ENCODE measurements at places on chromosomes 11 and 22.
A peak's percentile ranks its signal among the peaks of the same experiment; 100 is the strongest.

DNA sequence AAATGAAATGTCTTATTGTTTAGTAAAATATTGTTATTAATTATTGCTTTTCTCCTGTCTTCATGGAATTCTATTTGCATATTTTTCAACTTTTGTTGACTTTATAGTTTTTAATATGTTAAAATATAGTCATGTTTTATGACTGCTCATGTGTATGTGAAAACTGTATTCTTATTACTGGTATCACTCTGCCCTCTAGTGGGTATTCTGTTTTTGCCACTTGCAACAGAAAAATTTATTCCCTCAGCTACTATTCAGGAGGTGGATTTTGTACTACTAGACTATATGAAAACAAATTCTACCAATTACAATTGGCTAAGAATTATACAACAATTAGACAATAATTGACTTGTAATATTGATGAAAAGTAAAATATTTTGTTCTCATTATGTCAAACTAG lies 45.0 kb downstream of the OR4C6 start:
- no peak for DNase-seq

GRCh38 chr11:94519478-94520084 lies 7.3 kb downstream of the C11orf97 start:
- no peak for DNase-seq

DNA sequence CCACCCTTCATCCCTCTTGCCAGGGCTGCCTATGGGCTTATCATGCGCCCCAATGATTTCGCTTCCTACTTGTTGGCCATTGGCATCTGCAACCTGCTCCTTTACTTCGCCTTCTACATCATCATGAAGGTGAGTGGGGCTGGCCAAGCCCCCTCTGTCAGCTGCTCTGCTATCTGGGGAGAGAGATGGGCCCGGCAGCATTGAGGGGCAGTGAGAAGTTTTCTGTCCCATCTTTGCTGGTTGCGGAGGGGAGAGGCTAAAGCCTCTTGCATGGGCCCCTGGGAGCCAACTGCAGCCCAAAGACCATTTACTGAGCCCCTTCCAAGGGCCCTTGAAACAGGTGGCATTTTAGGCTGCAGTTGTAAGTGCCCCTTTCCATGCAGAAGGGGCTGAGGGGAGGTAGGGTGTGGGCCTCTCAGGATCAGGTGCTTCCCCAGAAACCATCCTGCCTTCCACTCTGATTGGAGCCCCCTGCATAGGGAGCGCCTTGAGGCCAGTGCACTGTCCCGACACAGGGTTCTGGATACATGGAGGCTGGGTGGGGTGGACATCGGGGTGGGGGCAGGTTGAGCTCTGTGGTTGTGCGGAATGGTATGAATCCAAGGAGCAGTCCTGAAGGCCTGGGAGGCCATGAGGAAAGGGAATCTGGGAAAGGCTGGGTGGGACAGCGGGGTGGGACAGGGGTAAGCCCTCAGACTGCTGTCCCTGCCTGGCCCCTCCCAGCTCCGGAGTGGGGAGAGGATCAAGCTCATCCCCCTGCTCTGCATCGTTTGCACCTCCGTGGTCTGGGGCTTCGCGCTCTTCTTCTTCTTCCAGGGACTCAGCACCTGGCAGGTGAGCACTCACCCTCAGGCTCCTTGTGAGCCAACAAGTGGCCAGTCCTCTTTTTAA lies 5.8 kb upstream of the TAGLN start:
- DNase-seq: no peak

- peak; percentile 9 for DNase-seq
Measured at GRCh38 chr22:45612451-45612901, 59.2 kb upstream of the ATXN10 start.

DNA sequence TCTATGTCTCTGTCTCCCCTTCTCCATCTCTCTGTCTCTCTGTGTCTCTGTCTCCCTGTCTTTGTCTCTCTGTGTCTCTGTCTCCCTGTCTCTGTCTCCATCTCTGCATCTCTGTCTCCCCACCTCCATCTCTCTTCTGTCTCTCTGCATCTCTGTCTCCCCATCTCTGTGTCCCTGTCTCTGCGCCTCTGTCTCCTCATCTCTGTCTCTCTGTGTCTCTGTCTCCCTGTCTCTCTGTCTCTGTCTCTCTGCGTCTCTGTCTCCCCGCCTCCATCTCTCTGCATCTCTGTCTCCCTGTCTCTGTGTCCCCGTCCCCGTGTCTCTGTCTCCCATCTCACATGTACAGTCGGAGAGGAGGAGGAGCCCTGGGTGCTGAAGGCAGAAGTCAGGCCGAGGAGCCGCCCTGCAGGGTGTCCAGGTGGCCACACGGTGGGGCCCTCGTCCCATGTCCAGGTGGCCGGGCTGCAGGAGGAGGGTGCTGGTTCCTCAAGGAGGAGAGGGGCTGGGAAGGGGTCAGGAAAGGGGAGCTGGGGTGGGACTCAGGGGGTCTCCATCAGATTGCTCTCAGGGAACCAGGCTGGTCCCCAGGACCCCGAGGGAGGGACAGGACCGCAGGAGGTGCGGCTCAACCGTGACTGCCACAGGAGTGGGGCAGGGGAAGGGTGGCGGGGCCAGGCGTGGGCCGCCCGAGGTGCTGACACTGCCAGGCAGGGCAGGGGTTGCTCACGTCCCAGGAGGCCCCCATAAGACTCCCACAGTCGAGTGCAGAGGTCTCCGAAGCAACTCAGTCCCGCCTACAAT lies 25.6 kb upstream of the TH start:
- peak; percentile 52 for DNase-seq

DNA sequence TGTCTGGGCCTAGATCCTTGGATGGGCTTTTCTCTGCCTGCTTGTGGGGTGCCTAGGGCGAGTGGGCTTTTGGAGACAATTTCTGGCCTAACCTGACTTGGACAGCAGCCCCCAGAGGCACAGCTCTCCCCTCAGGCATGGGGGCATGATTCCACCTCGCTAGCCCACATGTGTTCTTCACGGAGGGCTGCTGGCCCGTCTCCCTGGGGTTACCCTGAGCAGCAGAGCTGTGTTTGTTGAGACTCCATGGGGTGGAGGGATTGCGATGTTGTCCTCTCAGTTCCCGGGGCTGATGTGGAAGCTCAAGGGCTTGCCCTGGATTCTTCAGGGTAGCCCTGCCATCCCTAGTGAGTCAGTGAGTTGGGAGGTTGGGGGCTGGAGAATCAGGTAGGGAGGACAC lies 2.4 kb upstream of the LRRC75B start:
- DNase-seq: no peak

DNA sequence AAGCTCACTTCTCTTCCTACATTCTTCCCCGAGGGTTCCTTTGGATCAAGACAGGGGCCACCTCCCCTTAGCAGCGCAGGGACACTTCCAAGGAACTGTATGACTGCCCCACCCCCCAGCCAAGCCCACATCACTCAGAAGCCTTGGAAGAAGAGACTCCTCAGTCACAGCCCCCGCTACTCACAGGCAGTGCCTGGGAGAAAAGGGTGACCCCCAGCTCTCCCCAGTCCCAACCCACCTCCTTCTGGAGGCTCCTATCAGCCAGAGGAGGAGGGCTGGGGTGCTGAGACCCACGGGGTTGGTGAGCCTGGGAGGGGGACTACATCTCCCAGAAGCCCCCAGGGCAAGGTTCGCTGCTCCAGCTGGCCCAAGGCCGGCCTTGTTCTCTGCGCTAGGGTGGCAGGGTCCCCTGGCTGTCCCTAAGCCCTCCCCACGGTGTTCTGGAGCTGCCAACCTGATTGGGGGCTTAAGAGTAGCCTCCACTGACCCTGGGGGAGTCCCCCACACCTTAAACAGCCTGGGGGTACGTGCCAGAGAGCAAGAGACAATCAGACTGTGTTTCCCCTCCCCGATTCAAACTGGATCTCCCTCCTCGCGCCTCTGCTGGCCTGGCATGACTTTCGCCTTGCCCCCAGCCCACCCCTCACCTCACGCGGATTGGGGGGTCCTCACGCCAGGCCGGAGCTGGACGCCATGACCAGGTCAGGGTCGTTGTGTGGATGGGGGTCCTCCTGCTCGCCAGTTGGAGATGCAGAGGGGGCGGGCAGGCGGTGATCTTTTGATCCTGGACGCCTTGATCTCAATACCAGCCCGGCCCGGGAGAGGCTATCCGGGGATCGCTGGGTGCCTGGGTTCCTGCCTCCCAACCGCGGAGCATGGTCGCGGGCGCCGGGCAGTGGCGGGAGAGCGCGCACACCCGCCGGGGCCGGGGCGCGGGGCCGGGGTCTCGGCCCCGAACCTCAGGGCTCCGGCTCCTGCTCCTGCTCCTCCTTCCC lies 838 bp downstream of the BCL9L start:
- DNase-seq: peak; percentile 46

DNA sequence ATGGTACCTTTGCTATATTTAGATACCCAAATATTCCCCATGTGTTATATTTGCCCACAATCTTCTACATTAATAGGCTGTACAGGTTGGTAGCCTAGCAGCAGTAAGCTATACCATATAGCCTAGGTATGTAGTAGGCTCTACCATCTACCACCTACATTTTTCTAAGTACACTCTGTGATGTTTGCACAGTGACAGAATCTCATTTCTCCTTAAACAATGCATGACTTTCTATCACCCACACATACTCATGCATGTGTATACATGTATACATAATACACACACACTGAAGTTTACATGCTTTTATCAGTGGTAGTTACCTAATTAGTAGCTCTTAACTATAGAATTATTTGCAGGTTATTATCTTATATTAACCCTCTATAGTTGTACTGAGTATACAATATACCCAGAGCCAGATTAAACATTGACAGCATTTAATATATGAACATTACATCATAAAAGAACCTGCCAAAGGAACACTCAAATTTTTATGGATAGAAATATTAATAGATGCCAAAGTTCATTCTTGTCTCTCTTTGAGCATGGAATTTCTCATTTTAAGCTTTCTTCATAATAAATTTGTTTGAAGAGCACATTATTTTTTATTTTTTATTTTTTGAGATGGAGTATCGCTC lies 51.4 kb downstream of the ELP4 start:
- DNase-seq: no peak

DNA sequence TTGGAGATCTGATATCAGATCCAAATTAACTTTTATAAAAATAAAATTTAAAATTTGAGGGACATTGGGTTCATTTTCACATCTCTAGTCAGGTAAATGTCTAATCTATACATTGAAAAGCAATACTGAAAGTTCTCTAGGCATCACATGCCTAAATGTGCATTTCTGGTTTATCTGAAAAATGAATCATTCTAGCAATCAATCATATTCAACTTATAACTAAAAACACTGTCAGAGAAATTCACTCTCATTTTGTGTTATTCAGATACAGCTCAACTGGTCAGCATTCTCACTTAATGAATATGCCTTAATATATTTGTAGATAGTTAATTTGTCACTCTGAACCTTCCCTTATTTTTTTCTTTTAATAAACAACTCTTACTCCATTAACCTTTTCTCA lies 243.2 kb downstream of the CASP12 start:
- DNase-seq: no peak

DNA sequence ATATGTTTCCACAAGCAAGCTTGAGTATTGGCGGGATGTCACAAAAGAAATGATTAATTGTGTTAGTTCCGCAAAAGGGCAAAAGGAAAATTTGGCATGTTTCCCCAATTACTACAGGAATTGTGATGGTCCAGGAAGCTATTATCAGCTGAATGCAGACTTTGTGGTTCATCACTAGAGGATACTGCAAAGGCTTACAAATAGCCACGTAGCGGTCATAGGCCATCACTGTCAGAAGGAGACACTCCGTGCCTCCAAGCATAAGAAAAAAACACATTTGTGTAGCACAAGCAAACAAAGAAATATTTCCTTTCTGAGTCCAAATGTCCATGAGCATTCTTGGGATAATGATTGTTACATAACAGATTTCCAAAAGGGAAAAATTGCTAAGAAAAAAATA lies 1.8 kb downstream of the OR10AG1 start:
- no peak for DNase-seq

- DNase-seq: no peak
Measured at GRCh38 chr22:20438678-20439492, 1.3 kb upstream of the SCARF2 start.

DNA sequence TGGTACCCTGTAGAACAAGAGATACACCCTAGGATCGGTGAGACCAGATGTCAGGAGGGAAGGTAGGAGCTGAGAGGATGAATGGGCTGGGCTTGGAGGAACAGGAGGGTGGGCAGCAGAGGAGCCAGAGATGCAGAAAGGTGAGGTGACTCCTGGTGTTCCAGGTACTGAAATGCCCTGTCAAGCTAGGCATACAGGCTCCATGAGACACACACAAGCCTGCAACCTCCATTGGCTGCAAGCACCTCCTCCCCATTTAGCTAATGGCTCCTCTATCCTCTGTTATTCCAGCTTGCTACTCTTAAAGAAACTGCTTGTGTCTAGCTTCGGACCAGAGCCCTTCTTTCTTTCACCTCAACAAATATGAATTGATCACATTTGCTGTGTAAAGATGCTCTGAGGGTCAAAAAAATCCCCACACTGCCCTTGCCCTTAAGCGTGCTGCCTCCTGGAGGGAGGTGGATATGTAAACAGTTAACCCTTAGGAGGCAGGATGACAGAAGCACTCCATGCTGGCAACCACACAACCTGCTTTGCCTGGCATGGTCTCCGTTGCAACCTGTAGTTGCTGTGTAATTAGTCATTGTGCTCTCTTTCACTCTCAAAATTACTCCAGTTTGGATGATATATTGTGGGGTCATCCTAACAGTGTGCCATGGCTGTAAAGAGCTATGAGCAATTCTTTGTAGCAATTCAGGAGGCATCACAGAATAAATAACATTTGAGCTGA lies 156.0 kb downstream of the PKNOX2 start:
- DNase-seq: no peak

GRCh38 chr11:115170133-115170815 lies 333.9 kb downstream of the CADM1 start:
- no peak for DNase-seq

DNA sequence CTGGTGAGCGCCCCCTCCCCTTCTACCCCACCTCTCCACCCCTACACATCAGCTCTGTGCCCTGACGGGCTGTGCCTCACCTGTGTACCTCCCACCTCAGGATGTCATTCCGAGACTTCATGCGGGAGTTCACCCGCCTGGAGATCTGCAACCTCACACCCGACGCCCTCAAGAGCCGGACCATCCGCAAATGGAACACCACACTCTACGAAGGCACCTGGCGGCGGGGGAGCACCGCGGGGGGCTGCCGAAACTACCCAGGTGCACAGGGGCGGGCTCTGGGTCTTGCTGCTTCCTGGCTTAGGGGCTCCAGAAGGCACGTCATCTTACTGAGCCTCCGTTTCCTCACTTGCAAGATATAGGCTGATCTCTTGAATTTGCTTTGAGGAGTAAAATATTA lies 6.8 kb downstream of the CAPN1 start:
- DNase-seq: no peak

DNA sequence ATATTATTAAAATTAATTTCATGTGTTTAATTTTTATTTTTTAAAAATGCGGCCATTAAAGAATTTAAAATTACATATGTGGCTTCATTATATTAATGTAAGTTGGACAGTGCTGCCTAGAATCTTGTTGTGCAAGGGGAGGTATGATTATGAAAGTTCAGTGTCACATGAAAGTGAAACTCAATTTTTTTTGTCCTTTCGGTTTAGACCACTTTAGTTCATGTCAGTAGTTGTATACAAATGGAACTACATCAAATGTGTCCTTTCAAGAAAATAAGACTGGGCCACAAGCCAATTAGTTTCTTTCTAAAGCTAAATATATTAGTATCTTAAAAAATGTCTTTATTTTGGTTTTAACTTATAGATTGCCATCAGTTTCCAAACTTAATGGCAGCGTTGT lies 35.7 kb downstream of the TBCEL start:
- DNase-seq: no peak

GRCh38 chr11:126163074-126163700 lies 48.3 kb downstream of the RPUSD4 start:
- no peak for DNase-seq
